ENCODE measurements at places on chromosomes 5 and 9. TPM values are rescaled to one million over a fixed set of nuclear protein-coding genes. Genes with fewer than 3 reads are reported as not detected.

The JAKMIP2 gene
- 0.56 TPM for total RNA-seq

The BTNL9 gene
- total RNA-seq: 0.35 TPM

The DHX29 gene
- total RNA-seq: 22.3 TPM

The DAB2IP gene
- total RNA-seq: 0.18 TPM

The NINJ1 gene
- total RNA-seq: 48.6 TPM

The TERT gene
- total RNA-seq: 10.5 TPM

The STPG3 gene
- not detected for total RNA-seq

The MLANA gene
- not detected for total RNA-seq

The FAM174A gene
- 12.0 TPM for total RNA-seq

The LAMC3 gene
- total RNA-seq: 0.41 TPM

The TRIM14 gene
- 30.4 TPM for total RNA-seq

The GRM6 gene
- total RNA-seq: not detected

The SEMA5A gene
- total RNA-seq: 0.14 TPM

The NIPAL4 gene
- 3.7 TPM for total RNA-seq

The PCDHGA12 gene
- total RNA-seq: 0.11 TPM

The CANX gene
- total RNA-seq: 693 TPM

The URM1 gene
- 104 TPM for total RNA-seq

The CACFD1 gene
- 0.73 TPM for total RNA-seq

The CBY3 gene
- 0.53 TPM for total RNA-seq

The OR13F1 gene
- total RNA-seq: not detected

The FGD3 gene
- total RNA-seq: 36.3 TPM

The SOX30 gene
- total RNA-seq: 0.08 TPM

The PDE6A gene
- total RNA-seq: not detected

The MEF2C gene
- total RNA-seq: 1.4 TPM

The CCL27 gene
- 0.24 TPM for total RNA-seq

The GPR151 gene
- not detected for total RNA-seq

The ACTBL2 gene
- not detected for total RNA-seq

The PCDHGB1 gene
- not detected for total RNA-seq

The KCNV2 gene
- not detected for total RNA-seq

The COL23A1 gene
- total RNA-seq: not detected

The FOXD1 gene
- not detected for total RNA-seq

The GABBR2 gene
- total RNA-seq: not detected

The FAM200C gene
- 0.42 TPM for total RNA-seq

The IRGM gene
- 1.1 TPM for total RNA-seq

The BHMT2 gene
- total RNA-seq: not detected

The GCNT1 gene
- 7.7 TPM for total RNA-seq

Data from activated T-cell treated with anti-CD3 and anti-CD28 coated beads, Interleukin-2, amount 50 U/mL, for 4 hours (primary cell).